Thoracic aorta (tissue), 2 donors: ENCODE measurements at places on chromosomes 2 and 18. TPM values are rescaled to one million over a fixed set of nuclear protein-coding genes. Genes with fewer than 3 reads are reported as not detected.

DNA sequence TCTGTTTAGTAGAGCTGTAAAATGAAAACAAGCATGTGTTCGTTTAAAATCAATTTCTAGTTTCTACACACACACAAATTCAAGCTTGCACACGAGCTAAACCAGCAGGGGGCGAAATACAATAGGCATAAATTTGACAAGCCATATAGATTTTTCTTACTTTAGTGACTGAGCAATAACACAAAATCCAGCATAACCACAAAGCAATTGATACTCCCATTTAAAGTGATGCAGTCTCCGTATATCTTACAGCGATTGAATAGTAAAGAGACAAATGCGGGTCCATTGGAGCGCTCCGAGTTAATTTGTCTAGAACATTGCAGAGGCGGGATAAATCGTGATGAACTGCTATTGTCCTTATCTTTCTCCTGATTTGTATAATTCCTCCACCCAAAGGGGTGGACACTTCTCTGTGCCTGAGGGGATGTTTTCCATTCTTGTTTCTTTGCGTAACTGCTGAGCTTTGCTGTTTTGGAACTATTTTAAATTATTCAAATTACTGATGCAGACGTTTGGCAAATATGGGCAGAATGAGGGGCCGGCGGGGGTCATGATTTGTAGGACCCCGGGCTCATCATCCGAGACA, 1.2 kb upstream of the AFTPH start:
- no peaks in the 10 kb centered on the region for H3K4me1 ChIP-seq
- H3K4me3 ChIP-seq: peak overlapping the region; percentile 95
- no peak overlapping the region for H3K27ac ChIP-seq
- H3K27me3 ChIP-seq: no peaks in the 10 kb centered on the region

DNA sequence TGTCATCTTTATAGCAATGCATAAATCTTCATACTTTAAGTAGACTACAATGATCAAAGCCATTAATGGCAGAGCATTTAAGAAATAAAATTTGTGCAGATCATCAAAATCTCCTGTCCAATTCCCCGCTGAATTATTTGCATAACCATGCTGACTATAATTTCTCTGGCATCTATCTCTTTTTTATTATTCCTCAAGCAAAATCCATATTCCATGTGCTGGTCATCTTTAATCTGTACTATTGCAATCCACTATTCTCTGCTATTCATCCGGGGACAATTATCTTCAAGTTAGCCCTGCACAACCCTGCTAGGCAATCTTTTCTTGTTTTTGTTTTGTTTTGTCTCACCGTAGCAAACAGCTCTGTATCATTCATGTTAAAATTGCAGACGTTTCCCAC, 1469.6 kb upstream of the NXPH2 start:
- no peak overlapping the region for H3K4me3 ChIP-seq
- H3K4me1 ChIP-seq: peaks cover 10% of the 10 kb centered on the region
- H3K27me3 ChIP-seq: no peaks in the 10 kb centered on the region
- H3K27ac ChIP-seq: no peak overlapping the region
- no peak for DNase-seq

- no peaks in the 10 kb centered on the region for H3K27me3 ChIP-seq
- no peak overlapping the region for H3K27ac ChIP-seq
- H3K36me3 ChIP-seq: peaks cover 3% of the 10 kb centered on the region
- DNase-seq: no peak
Measured at GRCh38 chr2:202488671-202489070, 112.5 kb downstream of the BMPR2 start.

DNA sequence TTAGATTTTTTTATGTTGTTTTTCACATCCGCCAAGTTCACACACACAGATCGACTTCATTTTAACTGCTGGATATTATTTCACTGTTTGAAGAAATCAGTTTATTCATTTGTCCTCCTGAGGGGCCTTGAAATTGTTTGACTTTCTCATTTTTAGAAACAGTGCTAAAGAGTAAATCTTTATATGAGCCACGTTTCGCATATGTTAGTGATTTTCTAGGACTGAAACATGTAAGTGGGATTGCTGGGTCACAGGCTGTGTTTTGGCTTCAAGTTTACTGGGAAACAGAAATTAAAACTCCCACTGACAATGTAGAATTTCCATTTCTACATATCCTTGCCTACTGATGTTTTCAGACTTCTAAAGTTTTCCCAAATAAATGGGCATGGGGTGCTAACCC, 363.8 kb downstream of the NCKAP5 start:
- H3K36me3 ChIP-seq: no peaks in the 10 kb centered on the region
- H3K27ac ChIP-seq: no peak overlapping the region
- no peak for DNase-seq
- H3K4me3 ChIP-seq: no peak overlapping the region
- H3K27me3 ChIP-seq: no peaks in the 10 kb centered on the region
- no peaks in the 10 kb centered on the region for H3K4me1 ChIP-seq

GRCh38 chr2:98805412-98806171, 74.7 kb upstream of the MGAT4A start:
- H3K36me3 ChIP-seq: no peaks in the 10 kb centered on the region
- no peak overlapping the region for H3K4me3 ChIP-seq
- peak; percentile 15 for DNase-seq
- no peaks in the 10 kb centered on the region for H3K27me3 ChIP-seq
- peak overlapping the region; percentile 21 for H3K27ac ChIP-seq

DNA sequence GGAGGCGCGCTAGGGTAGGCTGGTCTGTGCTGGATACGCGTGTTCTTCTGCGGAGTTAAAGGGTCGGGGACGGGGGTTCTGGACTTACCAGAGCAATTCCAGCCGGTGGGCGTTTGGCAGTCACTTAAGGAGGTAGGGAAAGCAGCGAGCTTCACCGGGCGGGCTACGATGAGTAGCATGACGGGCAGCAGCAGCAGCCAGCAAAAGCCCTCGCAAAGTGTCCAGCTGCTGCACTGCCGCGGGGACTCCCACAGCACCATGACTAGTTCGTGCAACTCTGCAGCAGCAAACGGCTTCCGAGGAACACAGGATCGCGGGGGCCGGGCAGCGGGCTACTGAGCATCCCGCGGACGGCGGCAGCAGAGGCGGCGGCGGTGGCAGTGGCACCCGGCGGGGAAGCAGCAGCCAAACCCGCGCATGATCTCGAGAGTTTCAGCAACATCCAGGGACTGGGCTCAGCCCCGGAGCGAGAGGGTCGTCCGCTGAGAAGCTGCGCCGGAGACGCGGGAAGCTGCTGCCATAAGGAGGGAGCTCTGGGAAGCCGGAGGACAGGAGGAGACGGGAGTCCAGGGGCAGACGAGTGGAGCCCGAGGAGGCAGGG, 368 bp downstream of the TMEFF2 start:
- no peak for DNase-seq
- no peaks in the 10 kb centered on the region for H3K36me3 ChIP-seq
- H3K27ac ChIP-seq: no peak overlapping the region
- H3K4me3 ChIP-seq: peak overlapping the region; percentile 65

DNA sequence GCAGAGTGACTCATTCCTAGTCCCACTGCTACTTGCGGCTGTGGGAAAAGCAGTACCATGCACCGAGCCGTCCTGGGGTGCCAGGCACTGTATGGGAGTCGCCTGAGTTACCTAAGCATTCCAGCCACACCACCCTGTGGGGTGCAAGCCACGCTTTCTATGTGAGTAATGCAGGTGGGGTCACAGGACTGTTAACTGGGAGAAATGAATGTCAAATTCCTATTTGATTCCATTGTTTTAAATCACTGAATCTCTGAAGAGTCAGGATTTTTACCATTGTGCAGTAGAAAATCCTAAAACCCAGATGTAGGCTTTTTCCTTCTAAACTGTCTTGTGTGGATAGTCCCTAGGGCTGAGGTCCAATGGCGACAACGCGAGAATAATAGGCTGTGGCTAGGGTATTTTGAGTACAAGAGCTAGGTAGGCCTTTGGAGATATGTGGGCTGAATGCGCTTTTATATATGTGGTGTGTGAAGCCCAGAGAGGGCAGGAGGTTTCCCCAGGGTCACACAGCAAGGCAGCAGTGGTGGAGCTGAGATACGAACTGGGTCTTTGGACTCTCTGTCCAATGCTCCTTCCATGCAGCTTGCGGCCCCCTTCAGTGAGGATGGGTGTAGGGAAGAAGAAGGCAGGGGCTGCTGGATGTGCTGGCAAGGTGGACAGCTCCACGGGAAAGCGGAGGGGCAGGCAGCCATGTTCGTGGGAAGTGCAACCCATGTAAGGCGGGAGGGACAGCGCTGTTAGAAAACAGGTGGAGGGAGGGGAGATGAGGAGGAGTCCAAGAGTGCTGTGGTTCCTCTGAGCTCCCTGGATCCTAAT, 83.2 kb downstream of the DDX1 start:
- H3K4me3 ChIP-seq: no peak overlapping the region
- H3K27ac ChIP-seq: no peak overlapping the region
- H3K27me3 ChIP-seq: no peaks in the 10 kb centered on the region

GRCh38 chr2:7927691-7928090, 754.2 kb upstream of the ID2 start:
- no peaks in the 10 kb centered on the region for H3K4me1 ChIP-seq
- no peak for DNase-seq
- H3K27ac ChIP-seq: no peak overlapping the region

- H3K27me3 ChIP-seq: no peaks in the 10 kb centered on the region
- H3K36me3 ChIP-seq: no peaks in the 10 kb centered on the region
- H3K27ac ChIP-seq: no peak overlapping the region
- no peak for DNase-seq
- no peaks in the 10 kb centered on the region for H3K4me1 ChIP-seq
- no peak overlapping the region for H3K4me3 ChIP-seq
Measured at GRCh38 chr2:22329211-22330154, 1055.5 kb upstream of the KLHL29 start.

DNA sequence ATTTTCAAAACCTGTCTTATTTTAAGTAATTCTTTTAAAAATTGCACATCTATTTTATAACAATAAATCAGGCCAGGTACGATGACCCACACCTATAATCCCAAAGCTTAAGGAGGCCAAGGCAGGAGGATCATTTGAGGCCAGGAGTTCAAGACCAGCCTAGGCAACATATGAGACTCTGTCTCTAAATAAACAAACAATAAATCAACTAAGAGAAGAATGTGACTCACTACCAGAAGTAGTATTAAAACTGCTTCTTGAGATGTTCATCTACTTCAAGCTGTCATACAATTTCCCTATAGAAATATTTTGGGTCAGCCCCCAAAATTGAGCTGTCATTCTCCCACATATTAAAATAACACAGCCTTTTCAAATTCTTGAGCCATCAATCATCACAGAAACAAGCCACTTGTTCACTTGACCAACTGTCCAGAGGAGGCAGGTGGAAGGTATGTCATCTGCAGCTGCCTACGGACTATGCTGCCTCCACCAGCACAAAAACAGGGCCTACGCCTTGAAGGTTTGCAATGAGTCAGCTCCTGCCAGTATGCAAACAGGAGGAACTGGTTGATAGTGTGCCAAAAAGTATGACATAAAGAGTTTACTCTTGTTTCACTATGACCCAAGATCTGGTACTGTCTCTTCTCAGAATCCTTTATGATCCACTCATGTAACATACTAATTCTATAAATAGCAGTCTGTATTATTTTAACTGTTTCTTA, 33.6 kb downstream of the KIDINS220 start:
- H3K4me1 ChIP-seq: peaks cover 7% of the 10 kb centered on the region
- no peaks in the 10 kb centered on the region for H3K27me3 ChIP-seq
- DNase-seq: no peak
- H3K4me3 ChIP-seq: no peak overlapping the region

- no peak for DNase-seq
- H3K36me3 ChIP-seq: no peaks in the 10 kb centered on the region
- peak overlapping the region; percentile 34 for H3K4me3 ChIP-seq
- peaks cover 10% of the 10 kb centered on the region for H3K4me1 ChIP-seq
Measured at GRCh38 chr2:37600735-37601134, 70.7 kb downstream of the CDC42EP3 start.

DNA sequence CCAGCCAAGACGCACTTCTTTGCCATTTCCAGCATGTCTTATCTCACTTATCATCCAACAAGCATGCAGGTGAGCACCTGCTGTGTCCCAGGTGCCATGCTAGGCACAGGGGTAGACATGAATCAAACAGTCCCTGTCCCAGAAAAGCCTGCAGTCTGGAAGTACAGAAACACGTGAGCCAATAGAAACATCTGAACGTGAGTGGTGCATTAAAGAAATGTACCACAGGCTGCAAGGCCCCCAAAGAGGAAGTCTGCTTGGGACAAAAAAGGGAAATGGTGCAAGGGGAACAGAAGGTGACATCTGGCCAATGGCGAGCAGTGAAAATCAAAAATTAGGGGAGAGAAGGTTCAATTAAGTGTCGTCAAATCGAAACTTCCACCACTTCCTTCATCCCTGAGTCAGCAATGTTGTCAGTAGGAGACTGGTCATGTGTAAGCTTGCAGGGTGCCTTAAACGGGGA, 17.6 kb upstream of the TMEM247 start:
- DNase-seq: no peak
- H3K27me3 ChIP-seq: no peaks in the 10 kb centered on the region
- H3K4me3 ChIP-seq: no peak overlapping the region
- H3K27ac ChIP-seq: no peak overlapping the region

DNA sequence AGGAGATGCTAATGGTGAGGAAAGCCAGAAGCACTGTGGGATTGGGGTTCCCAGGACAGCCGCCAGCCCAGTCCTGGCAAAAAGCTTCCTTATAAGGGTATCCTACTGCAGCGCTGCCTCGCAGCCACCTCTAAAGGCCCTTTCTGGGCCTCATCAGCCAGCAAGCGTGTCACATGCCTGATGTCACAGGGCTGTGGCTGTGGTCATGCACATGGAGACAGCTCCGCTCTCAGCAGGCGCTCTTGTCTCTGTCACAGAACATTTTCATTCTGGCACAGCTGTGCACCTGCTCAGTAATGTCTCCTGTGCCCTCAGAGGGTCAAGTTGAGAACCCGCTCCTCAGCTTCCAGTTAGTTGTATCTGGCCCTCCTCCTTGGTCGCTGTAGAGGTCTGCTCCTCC, 17.7 kb upstream of the MAL start:
- H3K4me3 ChIP-seq: no peak overlapping the region
- no peak for DNase-seq
- H3K36me3 ChIP-seq: no peaks in the 10 kb centered on the region
- H3K27me3 ChIP-seq: no peaks in the 10 kb centered on the region
- H3K4me1 ChIP-seq: no peaks in the 10 kb centered on the region
- no peak overlapping the region for H3K27ac ChIP-seq

DNA sequence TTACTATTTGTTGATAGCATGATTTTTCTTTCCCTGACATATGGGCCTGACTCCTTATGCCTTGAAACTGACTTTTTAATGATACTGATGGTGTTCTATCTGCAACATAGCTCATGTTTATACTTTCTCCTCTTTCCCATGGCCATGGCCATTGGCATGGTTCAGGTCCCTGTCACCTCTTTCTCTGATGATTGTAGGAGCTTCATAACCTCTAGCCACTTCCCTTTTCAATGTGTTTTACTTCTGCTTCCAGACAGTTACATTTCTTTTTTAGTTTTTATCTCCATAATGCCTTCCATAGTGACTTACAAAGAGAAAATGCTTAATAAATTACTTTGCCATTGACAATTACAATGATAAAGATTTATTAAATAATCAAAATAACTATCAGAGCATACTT, 177.9 kb upstream of the SETBP1 start:
- DNase-seq: no peak
- H3K27ac ChIP-seq: no peak overlapping the region
- no peaks in the 10 kb centered on the region for H3K36me3 ChIP-seq
- no peaks in the 10 kb centered on the region for H3K27me3 ChIP-seq
- H3K4me3 ChIP-seq: no peak overlapping the region

Gene UBXN4
- 126 TPM for total RNA-seq

Gene PARD3B
- 25.7 TPM for total RNA-seq

Gene SCN3A
- total RNA-seq: 6.0 TPM

Gene TNFRSF11A
- 14.2 TPM for total RNA-seq

Gene HYCC2
- total RNA-seq: 25.0 TPM

Gene CCDC74A
- total RNA-seq: 13.9 TPM

Gene STARD7
- total RNA-seq: 135 TPM

Gene MC5R
- not detected for total RNA-seq

Gene SERPINB12
- total RNA-seq: not detected

Gene ACMSD
- total RNA-seq: not detected
